Central memory CD8-positive, alpha-beta T cell (primary cell): ENCODE measurements at places on chromosomes 5 and 9.

GRCh38 chr5:95626701-95627100, 6.8 kb downstream of the GPR150 start:
- DNase-seq, result no peak

DNA sequence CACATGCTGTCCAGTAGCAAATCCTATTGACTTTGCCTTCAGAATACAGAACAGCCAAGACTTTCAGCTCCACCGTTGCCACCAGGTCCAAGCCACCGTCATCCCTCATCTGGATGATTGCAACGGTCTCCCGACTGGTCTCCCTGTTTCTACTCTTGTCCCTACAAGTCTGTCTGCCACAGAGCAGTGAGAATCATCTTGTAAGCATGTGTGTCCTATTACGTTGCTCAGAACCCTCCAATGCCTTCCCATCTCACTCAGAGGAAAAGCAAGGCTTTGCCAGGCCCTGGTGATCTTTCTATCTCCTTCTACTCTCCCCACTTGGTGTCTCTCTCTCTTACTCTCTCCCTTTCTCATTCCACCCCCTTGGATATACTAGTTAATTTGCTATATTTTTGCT, 76.7 kb upstream of the GDNF start:
- DNase-seq, result no peak

DNA sequence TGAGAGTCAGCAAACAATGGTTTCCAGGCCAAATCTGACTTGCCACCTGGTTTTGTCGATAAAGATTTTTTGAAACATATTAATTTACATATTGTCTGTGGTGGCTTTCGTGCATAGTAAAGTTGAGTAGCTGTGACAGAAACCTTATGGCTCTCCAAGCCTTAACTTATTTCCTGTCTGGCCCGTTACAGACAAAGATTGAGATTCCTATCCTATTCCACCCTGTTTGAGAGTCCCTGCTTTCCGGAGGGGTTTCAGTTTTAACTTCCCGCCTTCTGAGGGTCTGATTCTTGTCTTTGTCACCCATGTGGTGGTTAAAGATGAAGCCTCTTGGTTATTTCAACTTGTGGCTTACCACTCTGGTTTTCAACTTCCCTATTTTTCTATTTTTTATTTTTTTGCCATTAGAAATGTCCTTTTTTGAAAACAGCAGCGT, 11.4 kb downstream of the OTULIN start:
- DNase-seq, result no peak

- no peak for DNase-seq
These were observed 17.9 kb downstream of the HMMR start for GRCh38 chr5:163478126-163478981.

DNA sequence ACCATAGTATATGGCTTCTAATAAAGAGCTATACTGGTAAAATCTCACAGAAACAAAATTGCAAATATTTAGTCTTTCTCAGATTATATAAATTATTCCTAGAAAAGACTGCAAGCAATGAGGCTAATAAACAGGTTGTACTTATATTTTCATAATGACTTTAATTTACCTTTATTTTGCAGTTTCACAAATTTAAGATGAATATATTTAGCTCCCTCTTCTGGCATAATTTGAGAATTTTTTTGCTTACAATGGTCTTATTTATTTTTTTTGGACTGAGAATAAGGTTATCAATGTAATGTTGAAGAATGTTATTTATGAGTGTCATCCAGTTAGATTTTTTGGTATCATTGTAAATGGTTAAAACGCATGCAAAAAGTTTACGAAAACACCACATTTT, 56.7 kb downstream of the PIK3R1 start:
- no peak for DNase-seq

DNA sequence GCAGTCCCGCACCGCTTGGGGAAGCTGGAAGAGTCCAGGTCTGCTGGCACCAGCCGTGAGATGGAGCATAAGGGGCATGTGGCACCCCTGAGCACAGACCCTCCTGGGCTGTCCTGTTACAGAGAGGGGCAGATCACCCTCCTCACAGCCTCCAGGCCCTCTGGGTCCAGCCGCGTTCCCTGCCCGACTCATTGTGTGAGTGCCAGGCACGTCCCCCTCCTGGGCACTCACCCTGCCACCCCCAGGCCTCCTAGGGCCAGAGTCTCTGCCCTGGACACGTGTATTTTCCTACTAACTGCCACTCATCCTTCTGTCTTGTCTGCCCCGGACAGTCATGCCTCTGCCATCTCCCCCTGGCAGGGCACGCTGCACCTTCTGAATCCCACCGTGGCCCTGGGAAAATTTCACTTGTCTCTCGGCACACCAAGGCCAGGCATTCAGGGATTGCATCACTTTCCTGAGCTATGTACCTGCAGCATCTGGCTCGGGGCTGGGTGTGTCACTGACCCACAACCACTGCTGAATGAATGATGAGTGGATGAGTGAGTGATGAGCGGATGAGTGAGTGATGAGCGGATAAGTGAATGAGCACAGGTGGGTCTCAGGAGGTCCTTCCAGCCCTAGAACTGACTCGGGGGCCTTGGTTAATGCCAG, 21.5 kb upstream of the FCN1 start:
- DNase-seq, result no peak

GRCh38 chr5:159758189-159758588, 158.1 kb upstream of the ADRA1B start:
- DNase-seq, result no peak

DNA sequence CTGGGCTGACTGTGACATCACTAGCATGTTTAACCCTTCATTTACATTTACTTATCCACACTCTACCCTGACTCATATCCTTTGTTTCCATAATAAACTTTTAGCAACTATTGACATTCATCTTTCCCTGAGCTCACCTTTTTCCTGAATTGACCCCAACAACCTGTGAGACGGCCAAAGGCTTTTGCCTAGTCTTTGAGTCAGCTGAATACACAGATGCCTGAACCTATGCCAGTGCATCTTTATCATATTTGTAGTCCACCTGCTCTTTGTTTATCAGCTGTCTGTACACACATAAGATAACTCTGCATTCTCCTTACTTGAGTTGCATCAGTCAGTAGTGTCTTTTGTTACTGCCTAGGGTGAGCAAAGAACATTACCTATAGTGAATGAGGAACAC, 128.5 kb upstream of the HMHB1 start:
- no peak for DNase-seq

- DNase-seq, result no peak
These were observed 123.1 kb downstream of the PAPPA start for GRCh38 chr9:116276651-116277121.

GRCh38 chr9:95762322-95762721, 113.2 kb upstream of the ERCC6L2 start:
- no peak for DNase-seq

DNA sequence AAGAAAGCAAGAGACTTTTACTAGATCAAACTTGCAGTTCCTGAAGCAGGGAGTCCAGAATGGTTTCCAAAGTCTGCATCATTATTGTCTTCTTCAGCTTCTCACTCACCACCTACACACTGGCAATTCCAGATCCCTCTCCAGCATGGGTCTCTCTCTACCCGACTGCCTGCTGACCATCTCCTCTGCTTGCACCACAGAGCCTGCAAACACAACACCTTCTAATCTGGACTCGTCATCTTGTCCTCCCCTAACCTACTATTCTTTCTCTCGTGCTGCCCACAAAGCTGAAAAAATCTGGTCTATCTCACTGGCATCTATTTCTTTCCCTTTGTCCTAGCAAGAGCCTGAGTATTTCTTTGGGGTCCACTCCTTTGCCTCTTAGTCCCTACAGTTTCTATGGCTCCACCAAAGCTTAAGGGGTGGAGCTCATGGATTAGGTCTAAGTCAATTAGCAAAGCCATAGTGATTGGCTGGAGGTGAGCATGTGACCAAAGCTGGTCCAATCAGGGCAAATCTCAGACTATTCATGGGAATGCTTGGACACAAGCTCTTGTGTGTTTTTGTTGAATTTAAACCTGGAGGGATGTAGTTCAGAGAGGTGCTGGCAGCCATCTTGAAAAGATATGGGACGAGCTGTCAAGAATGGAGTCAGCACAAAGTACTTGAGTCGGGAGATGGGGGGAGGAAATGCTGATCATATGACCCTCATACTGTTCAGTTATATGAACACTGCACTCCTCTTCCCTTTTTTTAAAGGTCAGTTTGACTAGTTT, 63.5 kb downstream of the GALNT12 start:
- no peak for DNase-seq

DNA sequence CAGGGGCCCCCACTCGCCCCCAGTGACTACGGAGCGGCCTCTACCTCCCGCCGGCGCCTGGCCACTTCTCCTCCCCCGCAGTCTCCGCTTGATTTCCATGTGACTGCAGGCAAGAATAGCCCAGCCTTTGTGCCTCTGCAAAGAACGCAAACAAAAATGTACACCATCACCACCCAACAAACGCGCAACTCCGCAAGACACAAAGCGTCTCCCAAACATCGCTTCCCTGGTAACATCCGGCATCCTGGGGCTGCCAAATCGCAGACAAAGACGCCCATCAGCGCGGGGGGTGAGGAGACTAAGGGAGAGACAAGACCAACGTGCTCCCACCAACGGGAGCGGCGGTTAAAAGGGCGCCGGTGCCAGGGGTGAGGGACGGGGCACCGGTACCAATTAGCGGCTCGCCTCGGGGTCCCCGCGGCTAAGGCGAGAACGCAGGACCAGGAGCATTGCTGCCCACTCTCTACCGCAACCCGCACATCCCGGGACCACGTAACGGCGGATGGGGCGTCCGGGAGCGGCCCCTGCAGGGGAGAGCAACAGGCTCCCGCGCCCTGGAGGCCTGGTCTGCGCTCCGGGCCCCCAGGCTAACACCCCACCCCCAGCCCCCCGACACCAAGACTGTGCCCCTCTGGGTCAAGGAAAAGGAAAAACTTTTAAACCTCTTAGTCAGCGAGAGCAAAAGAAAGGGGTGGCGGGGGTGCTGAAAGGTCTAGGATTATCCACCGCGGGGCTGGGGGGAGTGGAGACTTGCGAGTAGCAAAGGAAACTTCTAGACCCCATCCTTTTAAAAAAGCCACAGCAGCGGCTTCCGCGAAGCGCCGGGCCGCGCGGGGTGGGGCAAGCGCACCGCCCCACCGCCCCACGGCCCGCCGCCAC, 885 bp downstream of the MPDZ start:
- DNase-seq, result no peak

DNA sequence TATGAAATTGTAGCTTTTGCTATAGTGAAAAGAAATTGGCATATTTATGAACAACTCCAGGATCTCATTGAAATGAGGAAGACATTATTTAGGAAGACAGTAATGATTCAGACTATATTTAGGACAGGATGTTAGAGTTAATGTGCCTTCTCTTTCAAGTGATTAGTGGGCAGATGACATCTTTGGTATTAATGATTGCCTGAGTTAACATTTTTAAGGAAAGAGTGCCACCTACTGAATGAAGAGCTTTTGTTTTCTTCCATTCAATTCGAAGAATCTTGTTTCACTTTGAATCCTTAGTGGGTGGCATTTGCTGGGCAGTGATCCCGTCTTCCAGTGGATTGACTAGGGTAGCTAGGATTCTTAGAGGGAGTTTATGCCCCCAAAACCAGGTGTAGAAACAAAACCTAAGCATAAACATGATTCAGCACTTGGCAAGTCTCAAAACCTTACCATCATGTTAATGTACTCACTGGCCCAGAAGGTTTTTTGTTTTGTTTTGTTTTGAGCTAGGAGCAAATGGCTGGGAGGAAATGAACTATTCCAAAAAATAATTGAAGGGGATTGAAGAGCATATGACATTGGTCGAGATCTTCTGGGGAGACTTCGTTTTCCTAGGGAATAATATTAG, 23.2 kb downstream of the MAP3K1 start:
- DNase-seq, result no peak

DNA sequence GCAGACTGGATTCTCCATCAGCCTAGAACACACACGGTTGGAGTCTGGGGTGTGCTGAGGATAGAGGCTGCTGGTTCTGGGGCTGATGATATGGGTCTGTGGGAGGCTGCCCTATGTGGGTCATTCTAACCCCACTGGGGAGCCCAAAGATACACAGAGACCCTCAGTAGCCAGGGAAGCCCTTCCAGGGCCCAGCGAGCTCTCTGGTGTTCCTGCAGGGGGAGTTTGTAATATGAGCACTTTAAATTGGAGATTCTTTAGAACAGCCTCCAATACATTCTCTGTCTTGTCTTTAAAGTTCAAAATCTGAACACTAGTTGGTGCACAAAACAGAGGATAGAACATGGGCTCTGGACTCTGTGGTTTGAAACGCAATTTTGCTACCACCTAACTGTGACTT, 2.4 kb downstream of the ACTL7A start:
- no peak for DNase-seq

GRCh38 chr5:148176480-148176879, 8.1 kb downstream of the SPINK14 start:
- DNase-seq, result no peak

DNA sequence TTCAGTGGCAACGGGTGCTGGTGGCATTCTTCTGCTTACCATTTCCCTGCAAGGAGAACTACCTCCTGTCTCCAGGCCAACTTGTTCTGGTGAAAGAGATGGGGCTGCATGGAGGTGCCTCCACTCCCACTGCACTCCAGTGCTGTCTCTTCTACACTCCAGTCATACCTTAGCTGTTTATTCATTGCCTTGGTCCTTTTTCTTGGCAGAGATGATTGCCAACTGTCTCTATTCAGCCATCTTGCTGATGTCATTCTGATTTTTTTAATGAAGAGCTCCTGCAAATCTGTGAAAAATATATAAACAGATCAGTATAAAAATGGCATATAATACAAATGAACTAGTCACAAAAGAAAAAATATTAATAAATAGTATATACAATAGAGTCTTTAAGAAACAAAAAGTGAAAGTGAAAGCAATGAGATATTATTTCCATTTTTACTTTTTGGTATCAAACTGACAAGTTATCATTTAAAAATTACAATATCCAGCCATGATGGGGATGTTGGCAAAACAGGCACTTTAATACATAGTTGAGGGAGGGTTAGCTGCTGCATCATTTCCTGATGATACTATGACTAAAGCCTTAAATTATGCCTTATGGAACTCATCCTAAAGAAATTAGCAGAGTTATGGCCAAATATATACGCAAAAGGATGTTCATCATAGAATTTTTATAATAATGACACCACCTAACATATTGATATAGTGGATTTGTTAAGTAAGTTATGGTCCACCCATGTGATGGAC, 109.4 kb downstream of the CARTPT start:
- no peak for DNase-seq

- DNase-seq, result no peak
These were observed 469.1 kb downstream of the RAB3C start for GRCh38 chr5:59051951-59052350.

DNA sequence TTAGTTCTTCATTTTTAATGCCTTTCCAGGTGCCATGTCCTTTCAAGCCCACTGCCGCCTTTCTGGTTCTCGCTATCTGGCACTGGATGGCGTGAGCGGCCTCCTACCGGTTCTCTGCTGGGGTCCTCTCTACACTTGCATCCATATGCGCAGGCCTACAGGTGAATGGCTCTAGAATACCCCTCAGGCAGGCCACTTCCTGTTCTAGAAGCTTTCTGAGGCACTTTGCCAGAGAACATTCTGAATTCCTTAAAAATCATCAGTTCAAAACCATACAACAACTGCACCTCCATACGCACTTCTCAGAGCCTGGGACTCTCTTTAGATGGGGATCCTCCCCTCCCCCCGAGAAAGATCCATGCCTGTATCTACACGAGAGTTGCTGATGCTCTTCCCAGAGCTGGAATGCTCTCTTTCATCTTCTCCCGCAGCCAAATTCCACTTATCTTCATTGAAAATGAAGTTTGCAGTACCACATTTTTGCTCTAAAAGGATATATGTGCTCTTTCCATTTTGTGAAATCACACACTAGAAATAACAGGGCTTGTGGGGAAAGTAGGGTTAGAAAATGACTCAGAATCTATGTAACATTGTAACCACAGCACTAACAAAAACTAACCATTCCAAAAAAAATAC, 1.4 kb upstream of the LHFPL2 start:
- DNase-seq, result no peak

- no peak for DNase-seq
These were observed 186.7 kb downstream of the NTRK2 start for GRCh38 chr9:84856181-84856632.

GRCh38 chr5:176180781-176181180, 57.4 kb upstream of the SIMC1 start:
- DNase-seq, result no peak
